Breast epithelium (tissue), 4 donors: ENCODE measurements at places on chromosomes 5 and 9. TPM values are rescaled to one million over a fixed set of nuclear protein-coding genes. Genes with fewer than 3 reads are reported as not detected.
A peak's percentile ranks its signal among the peaks of the same experiment; 100 is the strongest.

DNA sequence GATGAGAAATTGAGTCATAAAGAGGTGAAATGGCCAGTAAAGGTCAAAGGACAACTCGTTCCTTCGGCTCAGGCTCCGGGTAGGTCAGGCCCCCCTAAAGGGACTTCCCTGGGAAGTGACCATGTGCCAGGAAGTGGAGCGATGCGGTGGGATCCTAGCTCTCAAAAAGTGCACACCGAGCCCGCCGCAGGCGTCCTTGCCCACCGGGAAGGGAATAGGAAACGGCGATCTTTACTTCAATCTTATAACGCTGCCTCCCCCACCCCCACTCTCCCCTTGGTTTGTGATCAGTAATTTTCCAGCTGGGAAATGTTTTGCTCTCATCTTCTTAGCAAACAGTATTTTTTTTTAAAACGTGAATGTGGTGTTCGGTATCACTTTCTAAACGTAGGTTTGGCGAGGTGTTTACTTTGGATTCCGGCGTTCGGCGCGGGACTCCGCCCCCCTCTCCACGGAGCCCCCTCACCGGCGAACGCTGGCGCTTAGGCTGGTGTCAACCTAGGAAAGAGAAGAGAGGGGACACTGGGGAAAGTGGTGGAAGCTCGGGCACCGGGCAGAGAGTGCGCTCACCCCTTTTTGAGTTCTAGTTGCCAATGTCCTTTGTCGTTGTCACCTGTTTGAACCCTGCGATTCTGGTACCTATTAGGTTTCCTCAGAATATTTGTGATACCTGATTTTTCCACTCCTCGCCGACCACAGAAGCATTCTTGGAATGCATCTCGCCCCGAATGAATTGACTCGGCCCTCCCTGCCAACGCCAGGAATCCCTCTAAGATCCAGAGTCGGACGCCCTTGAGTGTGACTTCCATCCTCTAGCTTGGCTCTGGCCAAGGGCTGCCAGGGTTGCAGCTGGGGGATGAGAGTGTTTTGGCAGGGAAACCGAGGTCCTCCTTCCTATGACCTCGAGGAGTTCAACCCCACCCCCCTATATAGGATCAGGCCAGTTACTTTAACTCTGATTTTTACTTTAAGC lies 1.8 kb upstream of the KLF4 start:
- no peak for DNase-seq

DNA sequence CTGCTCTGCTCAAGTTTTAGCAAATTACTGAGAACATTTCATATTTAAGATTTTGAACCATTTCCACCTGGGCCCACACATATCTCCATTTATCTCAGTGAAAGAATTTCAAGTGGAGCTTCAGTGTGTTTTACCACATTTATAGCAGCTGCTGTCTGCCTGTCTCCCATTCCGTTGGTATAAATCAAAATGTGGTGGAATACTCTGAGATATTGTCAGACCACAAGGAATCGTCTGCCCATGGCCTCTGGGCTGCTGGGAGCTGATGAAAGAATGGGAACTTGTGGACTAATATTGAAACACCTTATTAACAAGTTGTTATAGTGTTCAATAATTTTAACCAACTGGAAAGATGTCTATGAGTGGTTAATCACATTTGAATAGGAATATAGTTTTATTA lies 33.3 kb downstream of the MAST4 start:
- DNase-seq = no peak

- DNase-seq = no peak
These were observed 84.6 kb downstream of the VCAN start for GRCh38 chr5:83556190-83556589.

DNA sequence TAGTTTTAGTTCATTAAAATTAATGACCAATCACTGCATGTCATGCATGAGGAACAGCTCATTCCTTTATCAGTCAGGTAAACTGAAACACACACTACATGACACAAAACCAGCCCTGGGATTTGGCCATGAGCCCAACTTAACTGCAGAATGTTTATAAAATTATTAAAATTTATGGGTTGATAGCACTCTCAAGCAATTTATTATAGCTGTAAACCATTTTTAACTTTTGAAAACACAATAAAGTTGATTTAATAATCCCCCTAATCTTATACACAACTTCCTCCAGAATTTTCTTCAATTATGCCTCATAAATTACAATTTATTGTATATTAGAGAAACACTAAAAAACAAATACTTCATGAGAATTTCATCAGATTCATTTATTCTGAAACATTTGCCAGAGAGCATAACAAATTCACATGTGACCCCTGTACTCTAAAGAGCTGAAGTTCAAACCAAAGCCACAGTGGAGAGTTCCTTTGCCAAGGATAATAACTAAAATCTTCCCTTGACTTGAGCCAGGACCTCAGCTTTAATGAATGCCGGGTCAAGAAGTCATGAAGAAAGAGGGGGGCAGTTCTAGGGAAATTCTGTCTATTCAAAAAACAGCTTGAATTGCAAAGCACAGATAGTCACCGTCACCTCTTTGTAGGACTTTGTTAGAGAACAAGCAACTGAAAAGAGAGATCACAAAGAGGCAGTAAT lies 763.7 kb upstream of the GRAMD2B start:
- no peak for DNase-seq

DNA sequence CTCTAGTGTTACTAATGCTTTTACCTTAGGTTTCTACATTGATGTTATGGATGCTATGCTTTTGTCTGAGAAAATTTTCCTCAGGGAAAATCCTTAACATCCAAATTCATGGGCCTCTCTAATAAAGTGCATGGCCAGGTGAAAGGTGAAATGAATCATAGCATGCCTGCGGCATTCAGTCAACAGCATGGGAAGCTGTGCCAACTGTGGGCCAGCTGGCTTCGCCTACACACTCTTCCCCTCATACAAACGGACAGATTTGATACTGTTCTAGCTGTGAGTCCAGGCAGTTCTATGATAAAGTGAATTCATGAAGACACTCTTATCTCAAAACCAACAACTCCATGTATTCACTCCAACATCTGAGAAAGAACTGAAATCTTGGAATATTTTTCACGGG lies 374.1 kb downstream of the PLK2 start:
- no peak for DNase-seq

- DNase-seq = no peak
These were observed 263.9 kb downstream of the COX7C start for GRCh38 chr5:86881493-86882090.

DNA sequence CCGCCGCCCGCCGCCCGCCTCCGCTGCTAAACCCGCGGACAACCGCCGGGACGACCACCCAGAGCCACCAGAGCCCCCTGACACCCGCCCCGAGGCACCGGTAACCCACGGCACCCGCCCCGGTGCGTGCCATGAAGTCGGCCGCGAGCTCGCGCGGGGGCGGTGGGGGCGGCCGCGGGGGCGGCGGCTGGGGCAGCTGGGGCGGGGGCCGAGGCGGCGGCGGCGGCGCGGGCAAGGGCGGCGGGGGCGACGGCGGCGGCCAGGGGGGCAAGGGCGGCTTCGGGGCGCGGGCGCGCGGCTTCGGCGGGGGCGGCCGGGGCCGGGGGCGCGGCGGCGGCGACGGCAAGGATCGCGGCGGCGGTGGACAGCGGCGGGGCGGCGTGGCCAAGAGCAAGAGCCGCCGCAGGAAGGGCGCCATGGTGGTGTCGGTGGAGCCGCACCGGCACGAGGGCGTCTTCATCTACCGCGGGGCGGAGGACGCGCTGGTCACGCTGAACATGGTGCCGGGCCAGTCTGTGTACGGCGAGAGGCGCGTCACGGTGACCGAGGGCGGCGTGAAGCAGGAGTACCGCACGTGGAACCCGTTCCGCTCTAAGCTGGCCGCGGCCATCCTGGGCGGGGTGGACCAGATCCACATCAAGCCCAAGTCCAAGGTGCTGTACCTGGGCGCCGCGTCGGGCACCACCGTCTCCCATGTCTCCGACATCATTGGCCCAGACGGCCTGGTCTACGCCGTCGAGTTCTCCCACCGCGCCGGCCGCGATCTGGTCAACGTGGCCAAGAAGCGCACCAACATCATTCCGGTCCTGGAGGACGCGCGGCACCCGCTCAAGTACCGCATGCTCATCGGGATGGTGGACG lies 499 bp downstream of the FBLL1 start:
- no peak for DNase-seq

GRCh38 chr9:131762356-131762932 lies 22.6 kb upstream of the RAPGEF1 start:
- peak; percentile 77 for DNase-seq

GRCh38 chr9:131651160-131651559 lies 88.7 kb downstream of the RAPGEF1 start:
- no peak for DNase-seq

DNA sequence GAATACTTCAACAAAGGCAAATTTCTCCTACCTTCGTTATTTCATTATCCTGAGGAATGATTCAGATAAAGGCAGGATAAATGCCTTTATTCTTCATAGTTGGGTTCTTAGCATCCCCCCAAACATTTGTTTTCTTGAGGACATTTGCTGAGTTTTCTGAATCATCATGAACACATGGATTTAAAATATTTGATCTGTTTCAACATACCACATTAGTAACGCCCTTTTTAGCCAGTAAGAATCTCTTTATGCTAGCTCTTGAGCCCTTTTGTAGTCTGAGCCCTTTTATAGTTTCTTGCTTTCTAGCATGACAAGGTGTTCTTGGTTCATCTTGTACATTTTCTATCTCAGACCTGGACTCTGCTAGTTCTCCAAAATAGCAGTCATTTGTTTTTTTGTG lies 27.9 kb downstream of the SKIC3 start:
- DNase-seq = no peak

DNA sequence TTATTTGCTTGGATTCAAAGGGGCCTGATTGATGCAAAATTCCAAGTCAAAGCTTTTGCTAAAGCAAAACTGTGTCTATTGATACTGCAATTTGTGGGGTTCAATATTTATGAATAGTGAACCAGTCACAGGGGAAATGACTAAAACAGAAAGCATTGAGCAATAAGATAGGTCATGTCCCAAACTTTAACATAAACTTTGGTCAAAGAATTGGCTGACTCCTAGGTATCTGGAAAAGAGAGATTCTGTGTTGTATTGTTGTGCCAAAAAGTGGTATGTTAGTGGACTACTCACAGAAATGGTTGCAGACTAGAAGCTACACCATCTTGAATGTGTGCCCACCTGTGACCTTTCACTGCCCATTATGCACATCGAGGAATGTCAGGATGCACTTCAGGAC lies 585.5 kb upstream of the RGMB start:
- no peak for DNase-seq

- DNase-seq = no peak
These were observed 333.7 kb downstream of the ELAVL2 start for GRCh38 chr9:23492126-23493002.

DNA sequence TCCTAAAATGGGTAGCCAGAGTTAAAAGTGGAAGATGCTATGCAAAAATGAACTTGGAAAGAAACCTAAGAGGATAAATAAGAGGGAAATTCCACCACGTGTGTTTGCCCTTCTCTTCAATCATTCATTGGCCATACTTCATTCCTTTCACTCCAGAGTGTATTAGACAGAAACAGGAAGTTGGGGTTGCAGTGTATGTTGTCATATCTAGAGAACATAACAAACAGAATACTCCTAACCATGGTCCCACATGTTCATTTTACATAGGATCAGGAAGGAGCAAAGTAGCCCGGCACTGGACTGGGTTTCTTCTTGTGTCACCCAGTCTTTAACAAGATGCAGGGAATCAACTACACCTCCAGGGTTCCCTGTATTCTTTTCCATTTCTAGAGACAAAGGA lies 7.6 kb upstream of the GPBP1 start:
- no peak for DNase-seq

GRCh38 chr5:4395752-4396151 lies 744.4 kb upstream of the ADAMTS16 start:
- DNase-seq = no peak

DNA sequence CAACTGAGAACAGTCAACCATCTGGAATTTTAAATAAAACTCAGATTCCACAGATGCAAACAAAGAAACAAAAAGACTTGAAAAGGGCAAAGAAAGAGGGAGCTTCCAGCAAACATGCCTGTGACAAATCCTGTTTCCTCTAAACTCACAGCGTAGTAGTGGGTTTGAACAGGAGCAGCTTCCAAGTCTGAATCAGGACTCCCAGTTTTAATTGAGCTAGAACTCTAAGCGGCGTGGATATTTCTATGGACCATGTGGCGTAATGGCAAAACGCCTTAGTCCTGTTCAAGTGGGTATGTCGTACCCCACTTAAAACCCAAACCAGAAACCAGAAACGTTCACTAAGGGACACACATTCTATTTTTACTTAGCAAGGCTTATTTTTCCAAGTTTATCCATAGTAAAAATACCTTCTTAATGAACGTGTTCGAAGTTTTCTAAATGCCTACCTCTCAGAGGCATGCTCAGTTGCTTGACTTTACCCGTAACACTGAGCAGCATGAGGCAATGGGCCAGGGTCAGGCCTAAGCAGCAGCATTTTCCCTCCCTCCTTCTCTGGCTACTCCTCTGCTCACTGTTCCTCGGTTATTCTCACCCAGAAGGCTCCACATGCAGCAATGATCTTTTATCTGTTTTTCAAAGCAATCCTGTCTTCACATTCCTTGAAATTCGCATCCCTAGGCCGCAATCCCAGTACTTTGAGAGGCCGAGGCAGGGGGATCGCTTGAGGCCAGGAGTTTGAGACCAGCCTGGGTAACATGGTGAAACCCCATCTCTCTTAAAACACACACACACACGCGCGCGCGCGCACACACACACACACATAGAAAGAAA lies 77.9 kb downstream of the FNBP1 start:
- DNase-seq = no peak

DNA sequence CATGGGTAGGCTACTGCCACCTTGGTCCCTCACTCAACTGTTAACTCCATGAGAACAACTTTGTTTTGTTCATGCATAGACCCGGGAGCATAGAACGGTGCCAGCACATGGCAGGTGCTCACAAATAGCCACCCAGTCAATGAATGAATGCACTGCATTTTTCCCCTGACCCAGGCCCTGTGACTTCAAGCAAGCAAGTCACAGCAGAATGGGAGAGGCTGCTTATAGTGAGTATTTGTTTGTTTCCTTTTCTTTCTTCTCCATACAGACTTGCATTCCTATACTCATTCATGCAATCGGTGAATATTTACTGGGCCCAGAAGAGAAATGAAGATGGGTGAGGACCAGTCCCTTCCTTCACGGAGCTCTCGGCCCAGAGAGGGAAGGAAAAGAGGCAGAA lies 62.0 kb downstream of the SHB start:
- no peak for DNase-seq

DNA sequence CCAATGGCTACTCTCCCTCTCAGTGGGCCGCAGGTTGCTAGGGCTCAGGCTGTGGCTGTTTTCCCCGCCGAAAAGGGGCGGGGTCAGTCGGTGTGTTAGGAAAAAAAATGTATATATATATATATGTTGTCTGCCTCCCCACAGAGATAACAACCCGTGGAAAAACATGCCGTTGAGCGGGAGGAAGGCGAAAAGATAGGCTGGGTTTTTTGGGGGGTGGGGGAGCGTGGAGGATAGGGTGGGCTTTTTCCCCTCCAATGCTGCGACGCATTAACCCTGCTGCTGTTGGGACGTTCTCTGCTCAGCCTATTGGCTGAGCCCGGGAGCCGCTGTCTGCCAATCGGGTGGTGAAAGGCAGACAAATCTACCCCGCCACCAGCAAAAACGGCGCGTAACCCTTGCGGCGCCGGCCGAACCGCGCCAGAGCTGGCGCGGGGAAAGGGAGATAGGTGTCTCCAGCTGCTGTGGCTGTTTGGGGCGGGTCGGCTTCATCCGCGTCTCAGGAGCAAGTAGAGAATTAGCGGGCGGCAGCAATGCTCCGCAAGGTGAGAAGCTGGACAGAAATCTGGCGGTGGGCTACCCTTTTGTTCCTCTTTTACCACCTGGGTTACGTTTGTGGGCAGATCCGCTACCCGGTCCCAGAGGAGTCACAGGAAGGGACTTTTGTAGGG lies at the start of gene PCDHGC4:
Gene PCDHGC4, plus strand, starts transcription at position 390 of the 671 bp plus-strand sequence. Its CDS starts 144 bp downstream, at position 534.
- DNase-seq = no peak

The PPP3R2 gene
- total RNA-seq = not detected

The SV2C gene
- total RNA-seq = 0.59 TPM

The POC5 gene
- total RNA-seq = 22.9 TPM

The FBXW5 gene
- 126 TPM for total RNA-seq
